H1 (cell line): ENCODE measurements at places on chromosomes 3 and 15.

GRCh38 chr3:180306691-180307090, 270.0 kb upstream of the PEX5L start:
- no peak for DNase-seq

- no peak for DNase-seq
These were observed 193.1 kb downstream of the MEIS2 start for GRCh38 chr15:36907295-36907694.

DNA sequence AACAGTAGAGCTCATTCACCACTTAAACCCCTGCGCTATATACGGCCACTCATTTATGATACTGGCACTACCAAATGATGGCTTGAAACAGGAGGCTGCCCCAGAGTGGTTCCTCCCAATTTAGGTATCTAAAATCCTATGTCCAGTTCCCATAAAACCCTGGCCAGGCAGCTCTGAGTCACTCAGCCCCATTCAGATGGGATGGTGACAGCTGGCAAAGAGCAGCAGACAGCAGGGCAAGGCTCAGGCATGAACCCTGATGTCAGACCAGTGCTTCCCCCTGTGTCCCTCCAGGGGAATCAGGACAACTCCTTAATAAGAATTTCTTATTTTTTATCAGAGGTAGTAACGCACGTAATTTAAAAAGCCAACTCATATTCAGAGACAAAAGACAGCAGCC, 77.2 kb upstream of the RNU6-1 start:
- no peak for DNase-seq

GRCh38 chr15:98938105-98938417, 69.5 kb downstream of the PGPEP1L start:
- DNase-seq = no peak

DNA sequence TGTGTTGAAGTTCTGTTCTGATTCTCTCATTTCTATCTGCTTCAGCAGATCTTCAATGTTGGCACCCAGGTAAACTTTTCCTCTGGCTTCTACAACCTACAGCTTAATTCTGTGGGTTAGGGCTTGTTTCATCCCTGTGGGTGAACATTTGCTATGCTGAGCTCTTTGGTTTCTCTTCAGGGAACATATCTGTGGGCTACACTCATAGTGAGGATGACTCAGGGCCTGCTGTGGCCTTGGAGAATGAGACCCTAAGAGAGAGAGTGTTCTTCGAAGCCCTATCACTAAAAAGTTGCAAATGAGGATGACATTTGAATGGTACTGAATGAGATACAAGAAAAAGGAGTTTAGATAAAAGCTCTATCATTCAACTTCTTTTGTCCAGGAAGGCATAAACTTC, 346.2 kb upstream of the CBLB start:
- no peak for DNase-seq

DNA sequence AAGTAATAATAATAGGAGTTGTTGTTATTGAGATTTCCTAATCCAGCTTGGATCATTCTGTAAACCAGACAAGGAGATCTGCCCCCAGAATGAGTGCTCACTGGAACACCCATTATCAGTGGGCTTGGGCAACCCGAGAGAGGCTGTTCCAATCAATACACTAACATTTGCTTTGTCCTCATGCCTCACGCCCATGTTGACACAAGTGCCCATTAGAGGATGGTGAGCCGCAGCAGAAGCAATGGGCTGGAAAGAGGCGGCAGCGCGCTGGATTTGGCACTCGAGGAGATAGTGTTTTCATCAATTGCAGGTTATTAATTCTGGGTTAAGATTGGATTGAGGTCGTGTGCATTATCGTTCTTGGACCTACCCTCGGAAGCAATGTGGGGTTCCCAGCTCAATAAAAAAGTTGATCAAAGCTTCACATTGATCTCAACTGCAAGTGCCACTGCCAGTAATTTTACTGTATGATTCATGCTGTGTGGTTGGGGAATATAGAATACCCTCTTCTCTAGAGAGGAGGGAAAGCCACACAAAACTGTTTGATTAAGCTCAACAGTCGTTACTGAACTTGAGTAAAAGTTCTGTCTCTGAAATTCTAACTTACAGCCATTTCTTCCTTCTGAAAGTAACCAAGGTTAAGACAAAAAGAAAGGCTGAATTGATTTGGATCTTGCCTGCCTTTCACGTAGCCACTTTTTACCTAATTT, 15.7 kb downstream of the LYZL4 start:
- no peak for DNase-seq

GRCh38 chr3:180478695-180479094, 123.3 kb upstream of the TTC14 start:
- no peak for DNase-seq

DNA sequence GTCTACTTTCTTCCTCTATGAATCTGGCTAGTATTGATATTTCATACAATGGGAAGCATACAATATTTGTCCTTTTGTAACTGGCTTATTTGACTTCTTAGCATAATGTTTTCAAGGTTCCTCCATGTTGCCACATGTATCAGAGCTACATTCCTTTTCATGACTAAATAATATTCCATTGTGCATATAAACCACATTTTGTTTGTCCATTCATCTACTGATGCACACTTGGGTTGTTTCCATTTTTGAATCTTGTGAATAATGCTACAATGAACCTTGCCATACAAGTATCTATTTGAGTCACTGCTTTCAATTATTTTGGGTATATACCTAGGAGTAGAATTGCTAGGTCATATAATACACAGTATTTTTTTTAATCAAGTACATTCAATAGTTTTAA, 38.0 kb downstream of the OSBPL10 start:
- no peak for DNase-seq

DNA sequence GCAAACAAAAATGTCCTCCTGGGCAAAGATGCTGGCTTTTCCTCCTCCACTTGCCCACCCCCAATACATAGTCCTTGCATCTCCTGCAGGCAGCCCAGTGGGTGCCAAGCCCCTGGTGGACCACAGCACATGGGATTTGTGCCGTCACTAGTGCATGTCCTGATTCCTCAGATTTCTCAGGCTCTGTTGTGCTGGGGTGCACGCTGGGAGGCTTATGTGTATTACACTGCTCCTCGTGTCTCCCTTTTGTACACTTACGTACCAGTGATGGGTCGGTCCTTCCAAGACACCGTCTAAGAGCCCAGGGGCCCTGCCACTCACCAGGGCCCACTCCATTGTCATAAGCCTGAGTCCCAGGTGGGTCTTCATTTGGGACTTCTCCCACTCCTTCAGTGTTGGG, 70.1 kb downstream of the PLXNA1 start:
- DNase-seq = no peak

DNA sequence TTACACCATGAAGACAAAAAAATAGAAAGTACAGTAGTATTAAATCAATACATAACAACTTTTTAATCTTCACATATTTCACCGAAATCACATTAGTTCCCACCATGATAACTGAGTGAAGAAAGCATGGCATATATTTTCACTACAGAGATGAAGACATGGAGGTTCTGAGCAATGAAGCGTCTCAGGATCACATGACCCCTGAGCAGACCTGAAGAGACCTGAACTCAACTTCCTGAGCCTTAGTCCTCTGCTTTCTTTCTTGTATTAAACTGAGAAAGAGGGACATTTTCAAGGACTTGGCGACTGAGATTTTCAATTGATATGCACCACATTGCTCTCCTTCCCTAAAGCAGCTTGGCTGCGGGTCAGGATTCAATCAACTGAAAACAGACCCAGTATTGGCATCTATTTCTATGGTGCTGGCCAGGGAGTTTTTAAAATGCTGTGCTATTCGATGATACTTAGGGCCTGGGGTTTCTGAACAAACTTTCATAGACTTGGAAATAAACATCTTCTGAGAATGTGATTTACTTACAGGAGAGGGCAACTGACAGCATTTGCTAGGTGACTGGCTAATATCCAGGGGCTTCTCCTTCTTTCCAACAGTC, 165.1 kb downstream of the LSAMP start:
- DNase-seq = no peak

GRCh38 chr15:49751191-49751590, 130.3 kb downstream of the DTWD1 start:
- DNase-seq = no peak

DNA sequence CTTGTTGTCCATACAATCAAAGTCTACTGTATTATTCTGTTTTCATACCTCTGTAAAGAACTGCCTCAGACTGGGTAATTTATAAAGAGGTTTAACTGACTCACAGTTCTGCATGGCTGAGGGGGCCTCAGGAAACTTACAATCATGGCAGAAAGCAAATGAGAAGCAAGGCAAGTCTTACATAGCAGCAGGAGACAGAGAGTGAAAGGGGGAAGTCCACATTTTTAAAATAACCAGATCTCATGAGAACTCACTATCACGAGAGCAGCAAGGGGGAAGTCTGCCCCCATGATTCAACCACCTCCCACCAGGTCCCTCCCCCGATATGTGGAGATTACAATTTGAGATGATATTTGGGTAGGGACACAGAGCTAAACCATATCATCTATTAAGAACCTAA, 724.6 kb upstream of the CBLB start:
- DNase-seq = no peak

DNA sequence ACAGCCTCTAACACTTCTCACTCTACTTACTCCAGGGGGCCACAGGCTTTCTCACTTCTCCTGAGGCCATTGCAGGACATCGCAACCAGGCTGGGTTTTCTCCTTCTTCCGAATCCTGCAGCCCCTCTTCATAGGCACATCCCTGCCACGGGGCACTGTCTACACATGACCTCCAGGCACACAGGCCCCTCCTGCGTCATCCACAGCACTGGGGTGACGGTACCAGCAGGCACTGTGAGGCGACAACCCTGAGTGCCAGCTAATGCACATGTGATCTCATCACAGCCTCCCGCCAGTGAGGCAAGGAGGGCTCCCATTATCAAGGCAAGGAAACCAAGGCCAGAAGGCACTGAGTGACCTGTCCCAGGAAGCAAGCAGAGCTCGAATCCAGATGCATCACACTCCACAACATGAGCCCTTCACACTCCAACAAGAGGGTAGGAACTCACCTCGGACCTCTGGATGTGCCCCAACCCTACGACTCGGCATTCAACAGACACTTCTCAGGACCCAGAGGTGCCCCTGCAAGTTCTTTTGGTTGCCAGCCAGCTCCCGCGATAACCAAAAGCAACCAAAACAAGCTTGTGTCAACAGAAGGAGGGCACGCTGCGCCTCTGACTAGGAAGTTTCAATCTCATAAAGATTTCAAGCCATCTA, 16.7 kb downstream of the FAM174B start:
- no peak for DNase-seq

- DNase-seq = no peak
These were observed 2.2 kb upstream of the RBP1 start for GRCh38 chr3:139541532-139542288.

DNA sequence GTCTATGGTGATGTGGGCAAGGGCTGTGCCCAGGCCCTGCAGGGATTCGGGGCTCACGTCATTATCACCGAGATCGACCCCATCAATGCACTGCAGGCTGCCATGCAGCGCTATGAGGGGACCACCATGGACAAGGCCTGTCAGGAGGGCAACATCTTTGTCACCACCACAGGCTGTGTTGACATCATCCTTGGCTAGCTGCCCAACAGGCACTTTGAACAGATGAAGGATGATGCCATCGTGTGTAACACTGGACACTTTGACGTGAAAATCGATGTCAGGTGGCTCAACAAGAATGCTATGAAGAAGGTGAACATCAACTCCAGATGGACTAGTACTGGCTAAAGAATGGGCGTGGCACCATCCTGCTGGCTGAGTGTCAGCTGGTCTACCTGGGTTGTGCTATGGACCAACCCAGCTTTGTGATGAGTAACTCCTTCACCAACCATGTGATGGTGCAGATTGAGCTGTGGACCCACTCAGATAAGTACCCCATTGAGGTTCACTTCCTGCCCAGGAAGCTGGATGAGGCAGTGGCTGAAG, 6.1 kb upstream of the USP8 start:
- DNase-seq = no peak

DNA sequence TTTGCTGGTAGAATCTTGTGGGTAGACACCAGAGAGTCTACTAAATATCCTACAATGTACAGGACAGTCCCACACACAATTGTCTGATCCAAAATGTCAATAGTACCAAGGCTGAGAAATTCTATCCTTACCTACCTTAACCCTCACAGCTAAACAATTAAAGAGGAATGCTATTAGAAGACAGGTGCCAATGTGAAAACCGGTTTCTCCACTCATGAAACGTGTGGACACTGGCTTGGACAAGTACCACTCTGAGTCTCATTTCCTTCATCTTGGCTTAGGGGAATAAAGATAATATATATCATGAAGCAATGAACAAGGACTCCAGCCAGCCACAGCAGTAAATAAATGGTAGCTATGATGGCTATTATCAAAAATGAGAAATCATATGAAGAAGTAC, 90.2 kb downstream of the RFTN1 start:
- no peak for DNase-seq

DNA sequence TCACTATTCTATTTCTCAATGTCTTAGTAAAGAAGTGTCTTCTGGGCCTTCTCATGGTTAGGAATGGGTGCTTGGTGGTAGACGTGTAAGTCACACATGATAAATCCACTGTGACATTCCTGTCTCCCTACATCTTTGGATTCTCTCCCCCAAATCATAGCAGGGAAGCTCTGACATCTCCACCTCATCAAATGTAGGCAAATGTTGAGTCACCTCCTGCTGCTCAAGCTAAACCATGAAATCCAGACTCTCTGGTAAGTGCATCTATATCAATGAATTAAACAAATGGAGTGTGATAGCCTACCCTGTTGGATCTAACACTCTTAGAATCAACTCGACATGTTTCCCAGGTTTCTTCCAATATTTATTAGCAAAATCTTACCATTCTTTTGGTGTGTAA, 42.8 kb upstream of the RPL35A start:
- DNase-seq = no peak

DNA sequence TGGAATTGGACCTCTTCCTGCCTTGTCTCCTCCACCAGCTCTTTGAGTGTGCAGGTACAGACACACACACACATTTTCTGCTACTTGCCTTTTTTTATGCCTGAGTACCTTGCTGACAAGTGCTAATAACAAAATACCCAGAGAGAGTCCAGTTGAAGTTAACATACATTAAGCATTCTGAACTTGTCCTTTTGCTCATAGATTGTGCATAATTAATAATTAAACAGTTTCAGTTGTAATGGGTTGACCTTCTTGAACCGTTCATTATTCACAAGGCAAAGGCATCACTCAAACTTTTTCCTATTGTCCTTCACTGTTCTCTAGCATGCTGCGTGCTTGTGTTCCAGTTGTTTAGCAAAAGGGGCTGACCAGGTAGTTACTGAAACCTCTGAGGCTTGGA, 59.6 kb upstream of the SKOR1 start:
- DNase-seq = no peak

DNA sequence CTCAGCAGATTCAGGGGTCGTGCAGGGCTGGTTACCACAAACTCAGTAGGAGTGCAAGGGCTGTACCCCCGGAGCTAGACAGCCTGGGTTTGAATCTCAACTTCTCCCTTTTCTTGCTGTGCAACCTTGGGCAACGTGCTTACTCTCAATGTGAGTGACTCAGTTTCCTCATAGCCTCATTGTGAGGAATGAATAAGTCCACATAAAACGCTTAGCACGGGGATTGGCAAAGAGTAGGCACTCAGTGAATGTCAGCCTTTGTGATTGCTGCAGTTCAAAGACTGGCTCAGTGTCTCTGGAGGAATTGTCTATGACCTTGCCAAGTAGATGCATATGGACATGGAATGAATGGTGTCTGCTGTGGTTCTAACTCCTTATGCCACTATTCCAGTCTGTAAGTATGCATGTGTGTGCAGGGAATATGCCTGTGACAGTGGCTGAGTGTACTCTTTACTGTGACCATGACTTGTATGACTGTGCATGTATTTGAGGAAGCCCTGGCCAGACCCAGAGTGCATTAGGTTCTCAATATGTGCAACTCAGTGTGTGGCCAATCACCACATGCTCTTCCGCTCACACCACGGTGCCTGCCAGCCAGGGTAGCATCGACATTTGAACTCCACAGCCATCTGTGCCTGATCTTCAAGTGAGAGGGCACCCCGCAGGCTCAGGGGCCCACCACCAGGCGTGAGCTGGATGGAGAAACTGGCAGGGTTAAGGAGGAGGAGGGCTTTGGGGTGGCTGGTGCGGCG, 900 bp upstream of the HYAL3 start:
- no peak for DNase-seq
